ENCODE measurements at places on chromosomes 4 and X.
A peak's percentile ranks its signal among the peaks of the same experiment; 100 is the strongest.

GRCh38 chr4:159508917-159509500, 406.1 kb downstream of the RAPGEF2 start:
- peak; percentile 85 for DNase-seq

- DNase-seq = peak; percentile 34
These were observed 268.0 kb downstream of the ADGRL3 start for GRCh38 chr4:61468024-61468720.

DNA sequence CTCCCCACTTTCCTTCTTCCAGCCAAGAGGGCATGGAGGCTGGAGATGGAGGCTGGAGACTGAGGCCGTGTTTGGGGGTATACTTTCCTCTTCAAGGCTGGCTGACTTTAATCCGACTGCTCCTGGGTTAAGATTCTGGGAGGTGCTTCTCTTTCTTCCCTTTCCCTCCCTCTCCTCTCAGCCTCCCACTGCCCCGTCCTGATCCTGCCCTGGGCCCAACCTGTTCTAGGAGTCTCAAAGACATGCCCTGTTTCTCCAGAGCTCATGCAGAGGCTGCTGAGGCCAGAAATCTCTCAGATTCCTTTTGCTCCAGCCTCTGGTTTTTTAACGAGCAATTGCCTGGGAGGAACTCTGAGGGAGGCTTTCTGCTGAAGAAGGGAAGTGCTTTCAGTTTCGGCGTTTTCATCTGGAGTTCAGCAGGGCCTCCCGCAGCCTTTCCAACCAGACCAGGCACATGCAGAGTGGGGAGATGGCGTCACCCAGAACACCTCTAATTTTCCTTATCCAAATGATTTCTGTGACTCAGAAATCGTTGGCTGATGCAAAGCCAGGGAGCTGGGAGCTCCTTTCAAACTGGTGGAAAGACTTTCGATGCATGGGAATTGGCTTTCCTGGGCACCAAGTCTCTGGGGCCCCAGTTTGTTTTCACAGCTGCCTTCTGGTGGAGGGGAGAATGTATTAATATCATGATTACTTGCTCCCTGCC, 34.5 kb upstream of the FAM9C start:
- peak; percentile 81 for DNase-seq

GRCh38 chrX:123731987-123732669, 724 bp downstream of the THOC2 start:
- DNase-seq = no peak

- peak; percentile 84 for DNase-seq
These were observed 312.8 kb upstream of the EPHA5 start for GRCh38 chr4:65983061-65983460.

DNA sequence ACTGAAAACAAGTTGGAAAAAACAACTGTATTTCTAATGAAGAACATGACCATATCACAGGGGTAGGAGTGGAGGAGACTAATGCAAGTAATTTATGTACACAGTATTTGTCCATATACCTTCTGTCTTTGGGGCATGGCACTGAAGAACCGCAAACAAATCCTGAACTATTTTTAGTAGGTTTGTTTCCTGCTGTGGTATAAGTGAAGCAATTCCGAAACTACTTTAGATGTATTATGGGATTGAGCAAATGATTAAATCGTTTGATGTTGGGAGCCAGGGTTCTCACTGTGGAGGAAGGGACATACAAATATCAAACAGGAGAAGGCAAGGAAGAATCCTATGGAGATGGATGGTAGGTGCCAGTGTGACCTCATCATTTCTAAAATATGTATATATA, 18.9 kb upstream of the SH3KBP1 start:
- no peak for DNase-seq

DNA sequence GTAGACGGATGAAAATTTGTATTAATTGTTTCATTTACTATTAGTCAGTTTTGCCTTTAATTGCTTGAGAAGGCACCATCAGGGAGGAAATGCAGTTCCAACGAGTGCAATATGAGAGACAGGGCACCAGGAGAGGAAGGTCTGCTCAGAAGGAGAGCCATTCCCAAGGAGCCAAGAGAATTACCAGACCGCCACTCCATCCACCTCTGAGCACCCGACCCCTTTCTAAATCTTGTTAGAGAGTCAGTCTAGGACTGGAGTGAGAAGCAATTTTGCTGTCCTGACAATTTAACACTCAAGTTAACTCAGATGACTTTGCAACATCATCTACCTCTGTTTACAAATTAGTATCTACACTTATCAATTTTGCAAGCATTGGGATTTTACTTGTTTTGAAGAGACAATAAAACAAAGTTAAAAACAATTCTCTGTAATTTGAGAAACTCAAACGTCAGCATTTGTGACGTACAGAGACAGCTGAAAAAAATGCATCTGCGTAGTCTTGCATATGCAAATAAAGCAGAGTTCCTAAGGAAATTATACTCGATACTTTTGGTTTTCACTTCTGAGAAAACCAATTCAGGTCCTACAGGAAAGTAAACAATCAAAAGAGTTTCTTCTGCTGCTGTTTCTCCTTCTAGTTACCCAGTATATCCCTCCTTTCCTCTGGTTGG, 1704.7 kb upstream of the TENM3 start:
- no peak for DNase-seq

- DNase-seq = no peak
These were observed 54.8 kb downstream of the PPP2R2C start for GRCh38 chr4:6417516-6418050.

DNA sequence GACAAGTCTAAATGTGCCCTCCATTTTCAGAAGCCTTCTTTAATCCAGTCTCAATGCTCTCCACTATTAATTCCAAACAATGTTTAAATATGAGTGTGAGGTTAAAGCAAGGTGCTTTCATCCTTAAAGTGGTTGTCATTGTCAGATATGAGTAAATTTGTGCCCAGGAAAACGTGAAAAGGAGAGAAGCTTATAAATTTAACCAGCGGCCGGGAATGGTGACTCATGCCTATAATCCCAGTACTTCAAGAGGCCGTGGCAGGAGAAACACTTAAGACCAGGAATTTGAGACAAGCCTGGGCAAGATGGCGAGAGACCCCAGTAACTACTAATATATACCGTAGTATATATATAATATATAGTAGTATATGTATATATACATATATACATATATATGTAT, 270.0 kb downstream of the ARHGAP24 start:
- DNase-seq = no peak

- DNase-seq = peak; percentile 77
These were observed 111.3 kb upstream of the LNX1 start for GRCh38 chr4:53702334-53703266.

GRCh38 chrX:127276326-127276725, 456.8 kb downstream of the PRR32 start:
- no peak for DNase-seq

DNA sequence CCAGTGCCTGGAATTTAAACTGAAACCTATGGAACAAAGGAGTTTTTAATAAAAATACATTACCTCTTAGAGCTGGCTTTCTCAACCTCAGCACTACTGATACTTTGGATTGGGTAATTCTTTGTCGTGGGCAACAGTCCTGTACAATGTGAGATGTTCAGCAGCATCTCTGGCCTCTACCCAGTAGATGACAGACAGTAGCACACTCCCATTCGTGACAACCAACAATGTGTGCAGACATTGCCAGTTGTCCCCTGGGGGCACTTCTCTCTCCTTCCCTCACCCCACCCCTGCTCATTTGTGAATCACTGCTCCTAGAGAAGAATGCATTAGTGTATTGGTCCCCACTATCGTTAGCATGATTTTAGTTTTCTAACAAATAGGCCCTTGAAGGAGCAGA, 16.2 kb downstream of the GPAT3 start:
- no peak for DNase-seq

GRCh38 chr4:16897991-16898827, at the start of gene LDB2:
LDB2 (minus strand) TSS chr4:16898645.
- peak; percentile 72 for DNase-seq

GRCh38 chr4:47827343-47828047, 10.4 kb downstream of the CORIN start:
- DNase-seq = no peak

DNA sequence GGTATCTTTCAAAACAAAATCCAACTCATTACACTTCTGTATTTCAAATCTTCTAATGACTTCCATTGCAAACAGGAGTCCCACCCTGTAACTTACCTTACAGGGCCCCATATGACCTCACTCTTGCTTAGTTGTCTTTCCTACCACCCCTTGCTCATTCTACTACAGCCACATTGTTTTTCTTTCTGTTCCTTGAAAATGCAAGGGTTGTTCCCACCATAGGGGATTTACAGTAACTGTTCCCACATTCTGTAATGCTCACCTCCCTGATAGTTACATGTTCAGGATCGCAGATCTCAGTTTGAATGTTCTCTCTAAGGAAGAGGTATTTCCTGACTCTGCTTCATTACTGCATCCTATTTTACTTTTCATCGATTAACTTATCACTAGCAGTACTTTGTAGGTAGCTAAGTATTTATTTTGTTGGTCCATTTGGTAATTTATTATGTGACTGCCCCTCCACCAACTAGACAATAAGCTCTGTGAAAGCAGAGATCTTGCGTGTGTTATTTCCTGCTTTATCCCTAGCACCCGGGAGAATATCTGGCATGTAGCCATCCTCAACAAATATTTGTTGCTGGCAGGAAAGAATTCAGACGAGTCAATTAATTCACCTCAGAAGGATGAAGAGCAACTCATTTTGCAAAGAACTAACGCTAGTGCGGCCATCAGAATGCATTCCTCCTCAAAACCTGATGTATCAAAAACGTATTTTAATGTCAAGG, 21.4 kb downstream of the MAOB start:
- DNase-seq = peak; percentile 70

DNA sequence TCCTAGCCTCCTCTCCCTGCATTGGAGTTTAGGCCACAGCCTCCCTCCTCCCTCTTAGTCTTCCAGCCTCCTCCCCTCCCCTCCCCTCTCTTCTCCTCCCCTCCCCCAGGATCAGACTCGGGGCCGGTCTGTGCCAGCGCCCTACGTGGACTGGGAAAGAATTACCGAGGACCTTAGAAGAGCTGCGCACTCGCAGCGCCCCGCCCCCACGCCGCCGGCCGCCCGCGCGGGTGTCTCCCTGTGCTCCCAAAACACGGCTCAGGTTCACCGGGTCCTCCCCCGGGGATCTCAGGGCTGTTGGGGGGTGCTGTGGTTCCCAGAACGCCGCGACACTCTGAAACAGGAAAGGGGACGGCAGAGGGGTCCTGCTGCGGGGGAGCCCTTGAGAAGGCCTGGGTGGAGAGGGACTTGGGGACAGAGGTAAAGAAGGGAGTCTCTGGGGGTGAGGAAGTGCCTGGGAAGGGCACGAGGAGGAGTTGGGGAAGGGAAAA, 122.3 kb upstream of the TBL1X start:
- DNase-seq = peak; percentile 69

GRCh38 chr4:53421791-53422190, 44.4 kb downstream of the FIP1L1 start:
- no peak for DNase-seq

- DNase-seq = peak; percentile 0
These were observed 196.9 kb downstream of the NWD2 start for GRCh38 chr4:37441231-37442061.

DNA sequence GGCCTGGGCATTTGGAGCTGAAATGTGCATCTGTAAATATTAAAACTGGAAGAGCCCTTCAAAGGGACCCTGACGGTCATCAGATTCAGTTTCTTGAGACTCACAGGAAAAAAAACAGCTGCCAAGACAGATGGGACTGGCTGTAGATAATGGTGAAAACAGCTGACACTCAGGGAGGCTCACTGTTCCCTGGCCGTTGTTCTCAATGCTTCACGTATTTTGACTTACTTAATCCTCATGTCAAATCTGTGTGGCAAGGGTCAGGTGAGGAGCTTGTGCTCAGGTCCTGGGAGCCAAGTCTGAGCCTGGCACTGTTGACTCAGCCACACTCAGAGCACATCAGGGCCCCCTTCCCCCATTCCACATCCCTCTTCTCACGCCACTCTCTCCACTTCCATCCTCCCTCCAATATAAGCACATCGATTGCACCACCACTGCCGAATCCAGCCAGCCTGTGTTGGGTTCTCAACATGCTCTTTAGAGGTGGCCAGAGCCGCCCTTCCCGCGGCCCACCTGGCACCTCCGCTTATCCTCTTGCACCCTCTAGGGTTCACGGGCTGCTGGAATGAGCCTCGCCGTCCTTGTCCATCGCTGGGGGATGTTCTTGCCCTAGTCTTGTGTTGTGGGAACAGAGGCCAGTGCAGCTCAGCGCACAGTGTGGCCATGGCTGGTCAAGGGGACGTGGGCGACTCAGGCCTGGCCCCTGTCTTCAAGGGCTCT, 40.1 kb downstream of the EVC start:
- DNase-seq = peak; percentile 84

DNA sequence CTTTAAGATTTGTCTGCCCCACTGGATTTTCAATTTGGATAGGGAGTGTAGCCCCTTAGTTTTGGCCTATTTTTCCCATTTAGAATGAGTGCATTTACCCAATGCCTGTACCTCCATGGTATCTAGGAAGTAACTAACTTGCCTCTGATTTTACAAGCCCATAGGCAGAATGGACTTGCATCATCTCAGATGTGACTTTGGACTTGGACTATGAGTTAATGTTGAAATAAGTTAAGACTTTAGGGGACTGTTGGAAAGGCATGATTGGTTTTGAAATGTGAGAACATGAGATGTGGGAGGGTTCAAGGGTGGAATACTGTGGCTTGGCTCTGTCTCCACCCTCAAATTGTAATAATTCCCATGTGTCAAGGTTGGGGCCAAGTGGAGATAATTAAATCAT, 2480.2 kb downstream of the PCDH7 start:
- no peak for DNase-seq

GRCh38 chr4:153514001-153514526, 47.9 kb downstream of the TMEM131L start:
- DNase-seq = peak; percentile 80

GRCh38 chrX:131747173-131747572, 203.3 kb downstream of the OR13H1 start:
- peak; percentile 70 for DNase-seq

- no peak for DNase-seq
These were observed 1206.0 kb upstream of the ADGRL3 start for GRCh38 chr4:59994118-59994517.

GRCh38 chrX:78333521-78333920, 6.1 kb upstream of the CYSLTR1 start:
- no peak for DNase-seq

DNA sequence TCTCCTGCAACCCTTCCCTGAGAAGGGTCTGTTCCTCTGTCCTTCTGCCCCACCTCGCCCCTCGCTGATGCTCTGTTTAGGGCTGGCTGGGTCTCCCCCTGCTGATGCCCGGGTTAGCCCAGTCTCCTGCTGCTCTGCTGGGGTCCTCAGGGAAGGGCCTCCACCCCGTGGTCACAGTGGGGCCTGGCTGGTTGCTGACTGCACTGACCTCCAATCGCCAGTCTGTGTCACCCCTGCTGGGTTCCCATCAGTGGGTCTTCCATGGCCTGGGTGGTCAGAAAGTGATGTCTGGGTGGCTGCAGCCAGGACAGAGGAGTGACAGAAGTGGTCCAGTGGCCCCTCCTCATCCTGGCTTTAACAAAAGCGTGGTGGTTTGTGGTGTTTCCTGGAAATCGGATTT, 44.7 kb downstream of the EVC start:
- DNase-seq = no peak

DNA sequence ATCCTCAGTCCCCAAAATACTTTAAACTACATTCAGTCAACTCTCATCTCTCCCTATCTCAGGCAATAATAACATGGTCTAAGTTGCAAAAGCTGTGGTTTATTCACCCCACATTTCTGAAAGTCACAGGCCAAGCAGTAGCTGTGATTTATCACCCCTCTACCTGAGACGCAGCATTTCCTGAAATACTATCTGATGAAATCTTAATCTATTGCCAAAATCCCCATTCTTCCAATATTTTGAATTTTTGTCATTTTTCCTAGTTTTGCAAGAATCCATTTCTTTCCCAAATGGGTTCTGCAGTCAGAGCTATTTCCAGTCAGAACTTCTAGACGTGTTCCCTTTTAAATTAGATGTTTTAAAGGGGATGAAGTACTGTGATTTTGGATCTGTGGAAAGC, 148.3 kb downstream of the BANK1 start:
- no peak for DNase-seq

- DNase-seq = no peak
These were observed 32.1 kb upstream of the VEGFD start for GRCh38 chrX:15416133-15416993.

Data from brain microvascular endothelial cell (primary cell).